ENCODE measurements at places on chromosomes 7 and 10.

- no peak for DNase-seq
Measured at GRCh38 chr10:7407368-7408290, 3.2 kb downstream of the SFMBT2 start.

DNA sequence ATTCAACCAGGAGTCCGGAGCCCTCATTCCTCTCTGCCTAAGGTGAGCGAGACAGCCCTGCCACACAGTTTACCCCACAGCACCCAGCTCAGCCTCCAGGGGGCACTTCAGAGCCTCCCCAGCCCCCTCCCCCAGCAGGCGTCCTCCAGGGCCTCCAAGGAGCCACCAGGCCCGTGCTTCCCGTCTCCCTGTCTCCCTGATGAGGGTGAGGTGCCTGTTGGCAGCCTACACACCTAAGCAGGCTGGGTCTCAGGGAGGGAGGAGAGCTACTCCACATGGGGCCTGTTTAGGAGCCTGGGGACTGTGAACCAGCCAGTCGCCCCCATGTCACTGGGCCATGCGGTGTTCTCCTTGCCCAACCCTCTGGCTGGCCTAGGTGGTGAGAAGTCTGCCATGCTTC lies 28.9 kb upstream of the TRIM8 start:
- DNase-seq: no peak

DNA sequence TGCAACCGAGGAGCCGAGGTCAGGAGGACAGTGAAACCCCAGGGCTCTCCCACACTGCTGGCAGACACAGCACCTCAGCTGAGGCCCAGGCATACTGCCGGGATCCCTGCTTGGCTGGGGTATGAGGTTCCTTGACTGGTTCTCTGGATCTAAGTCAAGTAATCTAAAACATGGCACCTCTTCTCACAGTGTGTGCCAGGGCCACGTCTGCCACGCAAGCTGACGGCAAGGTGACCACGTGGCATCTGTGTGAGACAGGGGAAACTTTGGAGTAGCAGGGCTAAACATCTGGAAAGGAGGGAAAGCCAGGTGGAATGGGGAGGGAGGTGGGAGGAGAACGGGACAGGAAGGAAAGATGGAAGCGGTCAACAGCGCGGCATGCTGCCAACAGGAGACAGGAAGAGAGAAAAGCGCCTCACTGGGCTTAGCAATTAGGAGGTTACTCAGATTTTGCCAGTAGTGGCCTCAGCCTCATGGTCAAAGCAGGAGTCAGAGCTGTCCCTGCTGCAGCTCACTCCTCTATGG lies 103.7 kb downstream of the CXCL12 start:
- DNase-seq: no peak

DNA sequence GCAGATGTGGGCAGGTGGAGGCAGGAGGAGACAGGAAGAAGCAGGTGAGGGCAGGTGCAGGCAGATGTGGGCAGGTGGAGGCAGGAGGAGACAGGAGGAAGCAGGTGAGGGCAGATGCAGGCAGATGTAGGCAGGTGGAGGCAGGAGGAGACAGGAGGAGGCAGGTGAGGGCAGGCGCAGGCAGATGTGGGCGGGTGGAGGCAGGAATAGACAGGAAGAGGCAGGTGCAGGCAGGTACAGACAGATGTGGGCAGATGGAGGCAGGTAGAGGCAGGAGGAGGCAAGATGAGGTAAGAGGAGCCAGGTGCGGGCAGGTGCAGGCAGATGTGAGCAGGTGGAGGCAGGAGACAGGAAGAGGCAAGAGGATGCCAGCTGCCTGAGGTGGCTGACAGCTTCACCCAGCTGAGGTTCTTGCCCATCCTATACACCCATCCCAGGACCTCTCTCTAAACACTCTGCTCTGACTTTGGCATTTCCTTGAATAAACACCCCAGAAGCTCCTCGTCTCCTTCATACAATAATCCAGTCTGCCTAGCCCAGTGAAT lies 33.0 kb downstream of the PTPRE start:
- no peak for DNase-seq

DNA sequence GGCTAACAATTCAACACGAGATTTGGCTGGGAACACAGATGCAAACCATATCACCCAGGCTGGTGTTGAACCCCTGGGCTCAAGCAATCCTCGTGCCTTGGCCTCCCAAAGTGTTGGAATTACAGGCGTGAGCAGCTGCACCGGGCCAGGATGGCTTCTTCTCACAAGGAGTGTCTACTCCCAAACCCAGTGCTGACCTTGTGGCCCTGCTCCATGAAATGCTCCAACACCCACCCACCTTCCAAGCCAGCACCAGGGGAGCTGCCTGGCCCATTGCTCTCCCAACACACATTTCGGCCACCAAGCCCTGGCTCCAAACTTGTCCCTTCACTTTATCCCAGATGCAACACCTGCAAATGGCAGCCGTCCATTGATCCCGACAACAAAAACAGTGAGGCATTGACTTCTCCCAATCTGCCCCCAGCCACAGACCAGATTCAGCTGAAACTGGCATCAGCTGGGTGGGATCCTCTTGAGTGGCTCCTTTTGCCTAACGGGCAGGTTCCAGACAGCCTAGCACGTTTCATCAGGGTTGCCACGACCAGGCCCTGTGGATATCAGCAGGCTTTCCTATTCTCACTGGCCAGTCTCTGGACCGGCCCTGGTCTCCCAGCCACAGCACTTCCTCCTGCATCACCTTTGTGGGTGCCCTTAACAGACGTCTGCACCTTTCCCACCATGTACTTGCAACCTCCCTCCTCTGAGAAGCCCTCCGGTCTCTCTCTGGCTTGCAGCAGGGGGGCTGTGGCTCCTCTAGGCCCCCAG lies 105.7 kb upstream of the CARD11 start:
- no peak for DNase-seq
